Kidney glomerular epithelial cell (primary cell): ENCODE measurements at places on chromosomes 7 and 10.
A peak's percentile ranks its signal among the peaks of the same experiment; 100 is the strongest.

GRCh38 chr10:49356944-49357343 is 38.9 kb downstream of the DRGX start:
- DNase-seq = no peak

GRCh38 chr7:138864667-138865066 is 66.7 kb upstream of the ATP6V0A4 start:
- DNase-seq = no peak

GRCh38 chr10:4177791-4178190 is 392.8 kb upstream of the KLF6 start:
- no peak for DNase-seq

DNA sequence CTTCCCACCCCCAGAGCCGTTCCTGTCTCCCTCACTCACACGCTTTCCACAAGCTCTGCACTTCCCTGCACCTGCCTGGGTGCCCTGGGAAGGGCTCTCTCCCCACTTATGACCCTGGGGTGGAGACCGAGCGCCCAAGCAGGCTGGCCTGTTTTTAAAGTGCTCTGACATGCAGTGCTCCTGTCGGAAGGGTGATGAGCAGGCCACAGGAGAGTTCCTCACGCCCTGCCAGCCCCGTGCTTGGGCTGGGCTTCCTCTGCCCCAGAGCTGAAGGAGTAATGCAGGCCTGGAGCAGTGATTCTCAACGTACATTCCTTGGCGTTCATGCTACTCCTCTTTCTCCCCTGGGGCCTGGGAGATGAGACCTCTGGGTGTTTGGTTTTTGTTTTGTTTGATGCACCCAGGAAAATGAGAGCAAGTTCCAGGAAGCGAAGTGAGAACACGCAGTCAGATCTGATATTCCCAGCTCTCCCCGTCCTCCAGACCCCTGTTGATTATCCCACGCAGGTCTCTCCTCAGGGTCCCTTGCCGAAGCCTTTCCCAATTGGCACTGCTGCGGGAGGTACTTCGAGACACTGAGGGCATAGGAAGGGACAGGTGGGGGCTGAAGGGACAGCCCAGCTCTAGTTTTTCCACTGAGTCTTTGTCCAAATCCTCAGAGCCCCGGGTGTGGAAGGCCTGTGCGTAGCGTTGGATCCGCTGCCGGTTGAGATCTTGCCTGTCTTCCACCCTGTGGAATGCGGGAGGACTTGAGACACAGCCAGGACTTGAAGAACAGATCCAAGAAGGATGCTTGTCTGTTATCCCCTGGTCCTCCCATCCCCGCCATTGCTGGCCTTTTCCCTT is 14.1 kb downstream of the TRPV6 start:
- DNase-seq = no peak

- no peak for DNase-seq
Measured at GRCh38 chr10:49277973-49278372, 21.0 kb upstream of the C10orf71 start.

- peak; percentile 33 for DNase-seq
Measured at GRCh38 chr10:114855776-114856543, 34.4 kb downstream of the FHIP2A start.
